ENCODE measurements at places on chromosomes 4 and X. TPM values are rescaled to one million over a fixed set of nuclear protein-coding genes. Genes with fewer than 3 reads are reported as not detected.

DNA sequence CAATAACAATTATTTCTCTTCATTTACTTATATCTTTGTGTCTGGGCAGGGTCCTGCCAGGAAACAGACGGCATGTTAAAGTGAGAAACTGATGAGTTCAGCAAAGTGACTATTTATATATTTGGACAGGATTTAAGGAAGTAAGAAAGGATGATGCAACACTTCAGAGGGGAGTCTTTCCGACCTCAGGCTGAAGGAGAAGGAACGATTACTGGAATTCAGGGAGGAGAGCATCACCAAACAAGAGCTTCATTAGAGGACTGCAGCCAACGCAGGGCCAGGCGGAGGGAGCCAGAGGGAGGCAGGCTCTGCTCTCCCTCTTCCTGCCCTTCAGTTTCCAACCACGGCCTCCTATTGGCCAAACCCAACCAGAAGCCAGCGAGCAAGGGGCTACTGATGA, 1.5 kb upstream of the TLR7 start:
- DNase-seq: no peak

DNA sequence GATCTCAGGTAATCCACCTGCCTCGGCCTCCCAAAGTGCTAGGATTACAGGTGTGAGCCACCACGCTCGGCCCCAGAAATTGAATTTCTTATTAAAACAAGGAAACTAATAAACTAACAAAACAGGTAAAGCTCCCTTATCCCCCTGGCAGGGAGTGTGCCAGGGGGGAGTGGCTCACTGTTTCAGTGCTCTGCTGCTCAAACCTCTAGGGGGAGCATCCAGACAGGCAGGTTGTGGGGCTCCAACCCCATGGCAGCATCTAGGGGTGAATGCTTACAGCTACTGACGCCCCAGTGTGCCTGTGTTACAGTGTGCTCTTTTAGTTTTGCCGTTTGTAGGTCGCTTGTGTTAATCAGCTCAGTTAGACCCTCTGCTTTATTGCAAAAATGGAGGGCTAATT, 605.0 kb downstream of the GABRG1 start:
- no peak for DNase-seq

DNA sequence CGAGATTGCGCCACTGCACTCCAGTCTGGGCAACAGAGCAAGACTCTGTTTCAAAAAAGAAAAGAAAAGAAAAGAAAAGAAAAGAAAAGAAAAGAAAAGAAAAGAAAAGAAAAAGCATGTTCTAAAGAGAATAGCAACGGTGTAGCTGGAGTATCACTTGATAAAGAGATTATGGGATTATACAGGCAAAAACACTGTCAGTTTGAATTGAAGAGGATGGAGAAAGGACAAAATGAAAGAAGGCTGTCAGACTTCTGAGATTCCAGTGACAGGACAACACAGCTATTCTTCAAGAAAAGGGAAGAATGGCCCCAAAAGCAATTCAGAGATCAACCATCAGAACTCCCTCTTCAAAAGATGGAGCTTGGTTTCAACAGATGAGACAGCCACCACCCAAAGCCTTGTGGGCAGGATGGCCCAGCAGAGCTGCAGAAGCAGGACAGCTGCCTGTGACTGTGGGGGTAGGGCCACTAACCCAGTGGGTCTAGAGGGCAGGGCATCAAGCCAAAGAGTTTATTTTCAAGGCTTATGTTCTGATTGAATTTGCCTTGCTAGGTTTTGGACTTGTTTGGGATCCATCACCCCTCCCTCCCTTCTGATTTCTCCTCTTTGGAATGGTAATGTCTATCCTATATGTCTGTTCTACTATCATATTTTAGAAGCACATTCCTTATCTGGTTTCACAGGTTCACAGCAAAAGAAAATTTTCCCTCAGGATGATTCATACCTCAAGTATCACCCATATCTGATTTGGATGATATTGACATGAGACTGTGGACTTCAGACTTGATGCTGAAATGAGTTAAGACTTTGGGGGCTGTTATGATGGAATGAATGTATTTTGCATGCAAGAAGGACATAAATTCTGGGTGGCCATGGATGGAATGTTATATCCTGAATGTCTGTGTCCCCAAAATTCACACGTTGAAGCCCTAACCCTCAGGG, 17.5 kb downstream of the RFC1 start:
- peak; percentile 63 for DNase-seq

FGB gene
- total RNA-seq: 2.8 TPM

AFM gene
- not detected for total RNA-seq

DNA sequence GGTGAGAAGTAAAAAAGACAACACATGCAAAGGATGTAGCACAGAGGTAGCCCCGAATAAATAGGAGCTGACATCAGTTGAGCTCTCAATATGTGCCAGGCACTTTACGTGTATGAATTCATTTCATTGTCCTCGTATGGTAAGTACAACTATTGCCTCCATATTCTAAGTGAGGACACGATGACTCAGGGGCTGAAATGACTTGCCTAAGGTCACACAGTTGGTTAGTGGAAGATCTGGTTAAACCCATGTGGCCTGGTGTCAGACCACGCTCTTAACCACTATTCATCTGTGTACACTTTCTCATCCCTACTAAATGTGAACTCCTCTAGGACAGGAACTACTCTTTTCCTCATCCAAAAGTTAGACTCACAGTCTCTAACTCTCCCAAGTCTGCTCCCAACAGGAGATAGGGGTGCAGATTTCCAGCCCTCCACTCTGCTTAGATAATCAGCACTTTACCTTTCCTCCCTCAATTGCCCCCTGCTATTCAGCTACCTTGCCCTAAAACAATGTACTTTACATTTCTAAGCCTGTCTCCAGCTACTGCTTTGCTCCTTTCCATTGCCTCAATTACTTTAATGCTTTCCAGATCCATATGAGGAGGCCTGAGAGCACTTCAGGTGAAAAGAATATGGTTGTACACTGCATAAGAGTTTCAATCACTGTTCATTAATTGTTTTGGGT, 58.8 kb upstream of the LHFPL1 start:
- DNase-seq: no peak

AFF2 gene
- 8.9 TPM for total RNA-seq

PITX2 gene
- 4.2 TPM for total RNA-seq

SLC10A6 gene
- not detected for total RNA-seq

HSFX4 gene
- total RNA-seq: not detected

DNA sequence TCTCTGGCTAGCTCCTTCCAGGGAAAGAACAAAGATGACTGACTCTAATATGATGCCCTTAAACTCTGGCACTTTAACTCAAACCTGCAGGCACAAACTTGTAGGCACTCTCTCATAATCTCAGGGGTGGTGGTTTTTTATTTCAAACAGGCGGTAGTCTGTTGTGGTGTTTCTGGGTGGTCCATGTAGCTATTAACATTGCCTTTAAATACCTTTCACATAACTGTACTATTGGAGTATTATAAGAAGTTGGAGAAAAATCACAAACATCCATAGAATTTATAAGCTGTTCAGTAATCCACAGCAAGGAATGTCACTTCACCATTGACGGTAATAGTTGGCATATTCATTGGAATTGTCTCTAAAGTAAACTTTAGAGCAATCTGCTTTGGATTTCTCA, 204.2 kb upstream of the PDE5A start:
- no peak for DNase-seq

DNA sequence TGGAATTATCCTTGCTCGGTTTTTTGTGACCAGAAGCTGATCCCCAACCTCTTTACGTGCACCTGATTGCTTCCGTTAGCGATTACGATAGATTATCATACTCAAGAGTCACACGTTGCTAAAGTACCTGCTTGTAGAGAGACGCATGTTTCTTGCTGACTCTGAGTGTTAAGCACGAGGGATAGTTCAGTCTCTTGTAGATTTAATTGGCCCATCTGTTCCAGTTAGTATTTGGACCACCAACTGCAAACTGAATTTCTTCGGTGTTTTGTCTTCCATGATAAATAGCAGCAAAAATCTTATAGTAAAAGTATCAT, 516 bp upstream of the COX18 start:
- no peak for DNase-seq

DNA sequence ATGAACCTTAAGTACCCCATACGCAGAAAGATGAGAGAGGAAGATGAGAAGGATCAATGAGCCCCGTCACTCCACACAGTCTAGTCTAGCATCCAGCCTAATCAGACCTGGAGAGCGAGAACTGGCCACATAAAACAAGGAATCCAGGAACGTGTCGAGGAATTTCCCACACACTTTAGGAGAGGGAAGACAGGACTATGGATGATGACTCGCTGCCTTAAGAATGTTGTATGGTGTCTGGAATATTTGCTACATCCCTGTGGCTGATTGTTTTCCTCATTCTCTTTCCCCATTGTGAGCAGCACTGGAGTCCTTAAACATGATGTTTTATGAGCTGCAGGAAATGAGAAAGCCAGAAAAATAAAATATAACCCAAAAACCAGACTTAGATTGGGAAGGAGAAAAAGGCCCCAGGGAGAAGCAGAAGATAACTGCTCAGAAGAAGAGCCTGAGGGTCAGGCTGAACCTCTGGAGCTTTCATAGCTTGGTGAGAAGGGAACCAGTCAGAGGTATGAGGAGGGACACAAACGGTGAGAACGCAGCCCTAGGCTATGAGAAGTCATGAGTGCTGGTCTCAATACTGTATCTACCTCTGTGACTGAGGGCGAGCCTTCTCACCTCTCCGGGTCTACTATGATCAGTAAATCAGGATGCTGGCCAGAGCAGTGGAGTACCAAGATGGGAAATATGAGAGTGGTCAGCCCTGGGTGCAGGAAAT, 139.5 kb upstream of the NOCT start:
- DNase-seq: peak; percentile 95

DNA sequence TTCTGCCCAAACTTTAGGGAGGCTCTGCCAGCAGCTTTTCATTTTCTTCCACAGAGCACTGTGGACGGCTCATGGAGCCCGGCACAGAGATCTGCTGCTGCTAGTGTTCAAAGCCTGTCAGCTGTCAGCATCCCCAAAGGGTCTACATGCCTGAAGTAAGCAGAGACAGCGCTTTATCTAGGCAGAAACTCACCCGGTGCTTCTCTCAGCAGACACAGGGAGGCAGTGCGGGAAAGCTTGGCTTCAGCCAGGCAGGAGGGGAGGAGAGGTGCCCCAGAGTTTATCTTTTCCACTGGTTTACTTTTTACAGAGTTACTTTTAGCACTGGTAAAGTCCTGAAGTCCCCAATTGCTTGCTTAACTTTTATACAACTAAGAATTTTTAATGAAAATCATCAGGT, 339.3 kb downstream of the NKX6-1 start:
- no peak for DNase-seq

GRCh38 chrX:9465380-9466123, 694 bp downstream of the TBL1X start:
- DNase-seq: no peak

- DNase-seq: peak; percentile 7
Observed at GRCh38 chr4:128513664-128514484, 226.3 kb upstream of the PGRMC2 start.

GRCh38 chr4:38315286-38315685, 348.7 kb upstream of the KLF3 start:
- DNase-seq: peak; percentile 30

DNA sequence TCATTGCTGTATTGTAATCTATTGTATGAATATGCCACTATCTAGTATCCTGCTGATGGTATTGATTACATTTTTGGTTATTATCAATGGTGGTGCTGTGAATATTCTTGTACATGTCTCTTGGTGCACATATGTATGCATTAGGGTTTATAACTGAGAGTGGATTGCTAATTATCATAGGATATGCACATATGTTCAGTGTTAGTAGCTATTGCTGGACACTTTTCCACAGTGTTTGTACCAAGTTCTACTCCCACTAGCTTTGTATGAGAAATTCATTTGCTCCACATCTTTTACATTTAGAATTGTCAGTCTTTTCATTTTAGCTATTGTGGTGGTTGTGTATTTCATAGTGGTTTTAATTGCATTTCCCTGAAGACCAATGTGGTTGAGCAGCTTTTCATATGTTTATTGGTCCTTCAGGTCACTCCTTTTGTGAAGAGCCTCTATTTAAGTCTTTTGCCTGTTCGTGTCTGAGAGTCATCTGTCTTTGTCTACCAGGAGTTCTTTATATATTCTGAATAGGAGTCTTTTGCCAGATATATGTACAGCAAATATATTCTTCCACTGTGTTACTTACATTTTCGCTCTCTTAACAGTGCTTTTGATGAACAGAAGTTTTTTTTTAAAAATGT, 87.1 kb downstream of the TBC1D19 start:
- no peak for DNase-seq
